ENCODE measurements at places on chromosomes 5 and 9.

DNA sequence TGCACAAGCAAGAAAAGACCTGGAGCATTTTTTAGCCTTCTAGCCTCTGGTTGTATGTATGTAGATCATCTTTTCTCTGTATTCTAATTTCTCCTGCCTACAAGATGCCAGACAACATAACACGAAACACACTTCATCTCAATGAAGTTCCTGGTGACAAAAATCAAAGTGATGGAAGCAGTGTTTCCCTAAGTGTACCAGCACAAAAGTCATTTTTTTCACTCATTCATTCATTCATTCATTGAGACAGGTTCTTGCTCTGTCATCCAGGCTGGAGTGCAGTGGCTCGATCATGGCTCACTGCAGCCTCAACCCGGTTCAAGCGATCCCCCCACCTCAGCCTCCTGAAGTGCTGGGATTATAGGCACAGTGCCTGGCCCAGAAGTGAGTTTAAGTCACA lies 71.5 kb upstream of the SAP30L start:
- DNase-seq, result no peak

GRCh38 chr9:134213881-134214341 lies 49.5 kb upstream of the RNU6ATAC start:
- no peak for DNase-seq

DNA sequence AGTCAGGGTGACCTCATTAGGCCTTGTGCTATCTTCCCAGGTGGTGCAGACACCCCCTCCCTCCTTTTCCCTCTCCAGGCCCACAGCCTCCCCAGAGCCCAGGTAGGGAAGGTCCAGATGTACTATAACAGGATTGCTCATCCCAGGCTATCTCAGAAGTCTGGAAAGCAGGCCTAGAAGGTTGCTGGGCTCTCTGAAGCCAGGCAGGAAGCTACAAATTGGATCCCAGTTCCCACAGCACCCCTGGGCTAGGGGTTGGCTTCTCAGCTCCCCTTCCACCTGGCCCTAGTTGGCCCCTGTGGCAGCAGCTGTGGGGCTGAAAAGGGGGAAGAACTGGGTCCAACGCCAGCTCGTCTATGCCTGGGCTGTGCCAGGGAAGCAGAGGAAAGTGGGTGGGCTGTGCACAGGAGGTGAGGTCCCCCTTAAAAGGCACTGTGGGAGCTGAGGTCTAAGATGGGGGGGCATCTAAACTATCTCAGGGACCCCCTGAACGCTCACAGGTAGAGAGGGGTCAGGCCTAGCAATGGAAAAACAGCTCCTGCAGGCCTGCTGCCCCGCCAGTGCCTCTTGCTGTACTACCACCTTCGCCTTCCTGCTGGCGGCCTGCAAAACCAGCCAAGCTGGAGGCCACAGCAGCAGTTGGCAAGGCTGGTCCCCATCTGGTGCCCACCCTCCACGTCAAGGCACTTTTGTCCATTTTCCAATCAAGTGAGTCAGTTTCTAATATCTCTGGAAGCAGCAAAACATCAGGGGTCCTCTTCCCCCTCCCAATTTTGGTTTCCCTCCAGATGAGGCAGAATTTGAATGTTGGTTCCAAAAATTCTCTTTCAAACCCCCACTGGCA lies 13.3 kb upstream of the PSMD5 start:
- no peak for DNase-seq

- no peak for DNase-seq
Measured at GRCh38 chr9:22147813-22148527, 138.9 kb upstream of the CDKN2B start.

- peak; percentile 47 for DNase-seq
Measured at GRCh38 chr5:94849821-94850736, 231.6 kb downstream of the SLF1 start.

- peak; percentile 96 for DNase-seq
Measured at GRCh38 chr5:38463634-38464521, 92.6 kb downstream of the LIFR start.

DNA sequence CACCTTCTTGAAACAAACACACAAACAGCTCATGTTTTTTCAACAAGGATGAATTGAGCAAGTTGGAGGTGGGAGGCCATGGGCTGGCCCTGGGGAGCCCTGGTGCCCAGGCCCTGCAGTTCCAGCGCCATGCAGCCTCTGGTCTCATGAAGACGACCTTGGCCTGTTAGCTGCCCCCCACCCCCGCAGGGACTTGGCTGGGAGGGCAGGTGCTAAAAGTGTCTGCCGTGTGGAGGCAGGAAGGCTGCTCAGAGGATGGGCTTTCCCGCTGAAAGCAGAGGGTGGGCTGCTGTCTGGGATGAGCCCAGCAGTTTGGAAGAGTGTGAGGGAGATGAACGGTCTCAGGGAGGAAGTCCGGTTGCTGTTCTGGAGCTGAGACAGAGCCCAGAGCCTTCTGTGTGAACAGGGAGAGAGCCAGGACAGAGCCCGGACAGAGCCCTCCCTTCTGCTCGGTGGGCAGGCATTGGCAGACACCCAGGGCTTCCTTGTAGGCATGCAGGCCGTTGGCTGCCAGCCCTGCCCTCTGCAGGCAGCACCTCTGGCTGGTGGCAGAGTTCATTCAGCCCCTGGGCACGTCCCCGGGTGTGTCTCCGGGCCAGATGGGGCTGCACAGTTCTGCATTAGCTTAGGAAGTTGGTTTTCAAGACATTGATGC lies 18.7 kb downstream of the ROPN1L start:
- DNase-seq, result peak; percentile 18

DNA sequence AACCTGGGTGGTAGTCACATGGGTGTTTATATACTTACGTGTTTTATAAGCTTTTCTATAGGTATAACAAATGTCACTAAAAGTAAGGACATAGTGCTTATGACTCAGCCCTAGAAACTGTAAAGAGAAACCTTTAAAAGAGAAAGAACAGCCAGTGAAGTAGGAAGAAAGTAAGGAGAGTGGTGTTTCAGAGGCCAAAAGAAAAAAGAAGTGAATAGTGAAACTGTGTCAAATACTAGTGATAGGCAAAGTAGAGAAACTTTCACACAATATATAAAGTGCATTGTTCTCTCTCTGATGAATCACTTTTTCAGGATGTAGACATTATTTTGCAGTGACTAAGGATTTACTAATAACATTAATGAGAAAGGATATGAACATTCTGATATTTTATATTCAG lies 74.2 kb upstream of the SUSD1 start:
- DNase-seq, result peak; percentile 32

GRCh38 chr5:170760113-170760512 lies 23.4 kb upstream of the GABRP start:
- DNase-seq, result no peak

GRCh38 chr9:121292051-121292450 lies 24.1 kb downstream of the GSN start:
- no peak for DNase-seq

GRCh38 chr9:94911211-94911610 lies 184.7 kb downstream of the AOPEP start:
- no peak for DNase-seq

DNA sequence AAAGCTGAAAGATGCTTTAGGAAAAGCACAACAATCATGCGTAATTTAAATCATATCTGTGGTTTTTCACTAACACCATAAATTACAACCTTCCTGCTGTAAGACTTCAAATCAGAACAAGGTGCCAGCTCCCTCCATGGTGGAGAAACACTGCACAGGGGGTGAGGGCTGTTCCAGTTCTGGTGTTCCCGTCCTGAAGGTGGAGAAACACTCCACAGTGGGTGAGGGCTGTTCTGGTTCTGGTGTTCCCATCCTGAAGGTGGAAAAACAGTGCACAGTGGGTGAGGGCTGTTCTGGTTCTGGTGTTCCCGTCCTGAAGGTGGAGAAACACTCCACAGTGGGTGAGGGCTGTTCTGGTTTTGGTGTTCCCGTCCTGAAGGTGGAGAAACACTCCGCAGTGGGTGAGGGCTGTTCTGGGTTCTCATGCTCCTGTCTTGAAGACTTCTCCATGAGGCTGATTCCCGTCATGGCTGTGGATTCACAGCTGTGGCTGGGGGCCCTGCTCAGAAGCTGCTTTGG lies 12.9 kb downstream of the PLEKHG4B start:
- no peak for DNase-seq

- DNase-seq, result no peak
Measured at GRCh38 chr9:32578976-32579375, 6.0 kb upstream of the NDUFB6 start.

DNA sequence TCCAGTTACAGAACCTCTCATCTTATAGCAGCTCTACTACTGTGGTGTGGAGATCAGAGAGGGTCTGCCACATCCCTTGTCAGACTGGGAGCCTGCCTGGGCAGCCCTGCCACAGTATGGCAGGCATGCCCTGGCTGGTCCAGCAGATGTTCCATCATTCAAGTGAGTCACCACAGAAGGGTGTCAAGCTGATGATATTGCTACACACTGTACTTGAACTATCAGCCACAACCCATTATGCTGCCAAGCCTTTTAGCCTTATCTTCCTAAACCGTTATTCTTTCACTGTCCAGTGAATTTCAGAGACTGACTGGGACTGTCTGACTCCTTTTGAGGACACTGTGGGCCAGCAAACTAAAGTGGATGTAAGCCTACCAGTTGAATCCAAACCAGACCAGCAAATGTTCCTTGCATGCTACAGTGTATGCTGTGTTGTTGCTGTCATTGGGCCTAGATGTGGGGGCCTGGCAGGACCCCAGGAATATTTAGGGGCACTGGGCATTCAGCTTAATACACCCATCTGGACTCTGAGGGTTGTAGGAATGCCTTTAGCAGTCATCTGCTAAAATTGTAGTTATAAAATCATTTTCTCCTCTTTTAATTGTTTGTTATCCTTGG lies 202.6 kb downstream of the NR3C1 start:
- DNase-seq, result peak; percentile 65

- no peak for DNase-seq
Measured at GRCh38 chr5:181173027-181173419, 25.6 kb downstream of the OR2V2 start.

DNA sequence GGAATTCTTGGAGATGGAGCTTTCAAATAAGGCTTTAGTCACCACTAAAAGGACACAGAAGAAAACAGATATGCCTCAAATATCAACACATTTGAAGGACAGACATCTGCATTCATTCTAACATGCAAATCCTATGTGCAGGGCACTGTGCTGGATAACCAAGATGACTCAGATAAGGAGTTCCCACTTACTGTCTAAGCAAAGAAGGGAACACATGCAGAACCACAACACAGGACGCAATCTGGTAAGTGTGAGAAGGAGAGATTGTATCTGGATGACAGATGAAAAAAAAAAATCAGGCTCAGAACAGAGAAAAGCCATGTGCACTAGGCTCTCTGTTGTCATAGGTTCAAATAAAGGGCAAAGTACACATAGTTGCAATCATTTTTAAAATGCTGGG lies 42.5 kb downstream of the ELAVL2 start:
- no peak for DNase-seq

- peak; percentile 59 for DNase-seq
Measured at GRCh38 chr9:91711755-91712601, 238.1 kb downstream of the ROR2 start.

GRCh38 chr9:75083188-75083970 lies 4.6 kb downstream of the NMRK1 start:
- DNase-seq, result no peak

GRCh38 chr5:120326651-120327050 lies 137.4 kb upstream of the PRR16 start:
- DNase-seq, result no peak

GRCh38 chr9:26802921-26803320 lies 89.7 kb downstream of the CAAP1 start:
- DNase-seq, result no peak

- DNase-seq, result no peak
Measured at GRCh38 chr9:86768020-86768419, 179.3 kb downstream of the GAS1 start.

GRCh38 chr5:53542926-53543325 lies 17.5 kb upstream of the NDUFS4 start:
- DNase-seq, result no peak

- peak; percentile 81 for DNase-seq
Measured at GRCh38 chr5:78896132-78896531, 89.0 kb downstream of the ARSB start.

- no peak for DNase-seq
Measured at GRCh38 chr5:174708476-174709207, 15.7 kb upstream of the MSX2 start.

GRCh38 chr5:351921-352245 lies 30.4 kb downstream of the AHRR start:
- DNase-seq, result no peak

GRCh38 chr9:109010746-109011145 lies 2.6 kb downstream of the CTNNAL1 start:
- DNase-seq, result peak; percentile 77

GRCh38 chr5:140398379-140398811 lies 3.2 kb upstream of the ANKHD1 start:
- DNase-seq, result no peak

DNA sequence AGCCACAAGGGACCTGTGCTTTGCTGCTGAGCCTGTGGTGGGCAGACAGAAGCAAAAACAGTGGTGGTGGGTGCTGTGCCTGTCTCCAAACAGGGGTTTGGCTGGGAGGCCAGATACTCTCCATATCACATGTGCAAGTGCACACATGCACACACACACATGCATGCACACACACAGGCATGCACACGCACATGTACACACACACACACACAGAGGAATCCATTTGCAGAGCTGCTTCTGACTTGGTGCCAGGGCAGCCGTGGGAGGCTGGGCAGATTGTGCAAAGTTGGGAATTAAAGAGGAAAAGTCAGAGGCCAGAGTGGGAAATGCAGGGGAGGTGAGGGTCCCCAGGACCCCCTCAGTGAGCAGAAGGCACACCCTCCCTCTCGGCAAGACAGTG lies 71.3 kb downstream of the NTNG2 start:
- no peak for DNase-seq

GRCh38 chr5:148986636-148987035 lies 76.2 kb downstream of the SH3TC2 start:
- DNase-seq, result peak; percentile 49

GRCh38 chr9:124768334-124768733 lies 2.8 kb downstream of the NR6A1 start:
- no peak for DNase-seq

- no peak for DNase-seq
Measured at GRCh38 chr9:120944434-120944843, 17.8 kb upstream of the TRAF1 start.

GRCh38 chr5:14669975-14670374 lies 5.5 kb downstream of the OTULIN start:
- no peak for DNase-seq

GRCh38 chr5:123752552-123753179 lies 240.7 kb downstream of the CSNK1G3 start:
- DNase-seq, result peak; percentile 90

GRCh38 chr5:150401376-150402228 lies 11.1 kb downstream of the CD74 start:
- no peak for DNase-seq

GRCh38 chr5:36403632-36404311 lies 102.1 kb upstream of the RANBP3L start:
- peak; percentile 94 for DNase-seq
